Cerebellar nuclear complex (tissue), 1 donor: ENCODE measurements at places on chromosomes 7 and 10.

GRCh38 chr7:7176406-7177043 lies 5.8 kb upstream of the C1GALT1 start:
- DNase-seq = no peak

DNA sequence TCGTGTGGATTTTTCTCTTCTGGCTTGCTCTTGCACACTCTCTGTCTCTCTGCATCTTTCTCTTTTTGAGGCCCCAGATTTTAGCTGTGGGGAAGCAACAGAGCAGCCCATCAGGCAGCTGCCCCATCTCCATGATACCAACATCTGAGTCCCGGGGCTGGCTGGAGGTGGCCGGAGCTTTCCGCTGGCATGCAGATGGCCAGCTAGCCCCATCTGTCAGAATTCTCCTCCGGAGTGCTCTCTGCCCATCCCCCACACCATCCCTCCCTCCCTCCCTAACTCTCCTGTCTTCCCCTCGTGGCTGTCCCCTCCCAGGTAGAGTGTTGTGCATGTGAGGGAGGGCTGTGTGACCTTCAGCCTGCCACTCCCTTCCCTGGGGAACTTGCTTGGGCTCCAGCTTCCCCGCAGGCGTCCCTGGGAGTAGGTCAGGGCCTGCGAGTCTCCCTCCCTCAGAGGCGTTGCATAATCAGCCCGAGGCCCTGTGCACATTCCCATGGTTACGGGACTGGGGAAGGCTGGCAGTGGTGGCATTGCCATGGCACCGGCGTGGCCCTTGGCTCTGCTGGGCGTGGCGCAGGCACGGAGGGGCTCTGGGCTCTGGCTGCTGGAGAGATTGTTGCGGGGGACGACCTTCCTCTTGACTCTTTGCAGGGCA lies 24.7 kb downstream of the GHRHR start:
- peak; percentile 39 for DNase-seq

DNA sequence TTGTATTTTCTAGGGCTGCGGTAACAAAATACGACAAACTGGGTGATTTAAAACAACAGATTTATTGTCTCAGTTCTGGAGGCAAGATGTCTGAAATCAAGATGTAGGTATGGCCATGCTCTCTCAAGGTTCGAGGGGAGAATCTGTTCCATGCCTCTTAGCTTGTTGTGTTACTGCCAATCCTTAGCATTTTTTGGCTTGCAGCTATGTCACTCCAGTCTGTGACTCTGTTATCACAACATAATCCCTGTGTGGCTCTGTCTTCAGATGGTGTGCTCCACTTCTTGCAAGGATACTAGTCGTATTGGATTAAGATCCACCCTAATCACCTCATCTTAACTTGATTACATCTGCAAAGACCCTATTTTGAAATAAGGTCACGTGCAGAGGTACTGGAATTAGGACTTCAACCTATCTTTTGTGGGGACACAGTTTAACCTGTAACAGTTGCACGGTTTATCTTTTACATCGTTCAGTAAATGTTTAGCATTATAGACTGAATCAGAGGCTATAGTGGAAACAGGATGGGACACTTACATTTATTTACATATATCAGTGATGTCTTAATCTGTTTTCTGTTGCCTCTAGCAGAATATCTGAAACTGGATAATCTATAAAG lies 3.1 kb downstream of the C1GALT1 start:
- no peak for DNase-seq

GRCh38 chr10:13890233-13891127 lies 303.7 kb downstream of the PRPF18 start:
- no peak for DNase-seq

- DNase-seq = no peak
Measured at GRCh38 chr10:86292462-86293395, 73.9 kb downstream of the GRID1 start.
